Naive B cell (primary cell): ENCODE measurements at places on chromosomes 1 and 21. TPM values are rescaled to one million over a fixed set of nuclear protein-coding genes. Genes with fewer than 3 reads are reported as not detected.

DNA sequence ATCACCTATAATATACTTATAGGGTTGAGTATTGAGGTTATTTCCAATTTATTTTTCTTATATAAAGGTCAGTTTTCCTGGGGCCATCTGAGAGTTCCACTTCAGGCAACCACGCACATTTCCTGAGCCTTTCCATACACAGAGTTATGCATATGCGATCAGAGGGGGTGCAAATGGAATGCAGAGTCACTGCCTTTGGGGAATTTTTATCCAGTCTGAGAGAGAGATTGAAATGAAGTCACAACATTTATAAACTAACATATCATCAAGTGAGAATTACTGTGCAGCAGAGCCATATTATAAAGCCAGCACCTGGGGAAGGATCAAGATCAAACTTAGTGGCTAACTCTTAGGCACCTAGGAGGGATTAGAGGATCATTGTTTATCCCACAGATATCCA lies 299.9 kb upstream of the PLXNA2 start:
- no peak for DNase-seq

- no peak for DNase-seq
Measured at GRCh38 chr1:80799457-80799856, 1001.3 kb upstream of the ADGRL2 start.

DNA sequence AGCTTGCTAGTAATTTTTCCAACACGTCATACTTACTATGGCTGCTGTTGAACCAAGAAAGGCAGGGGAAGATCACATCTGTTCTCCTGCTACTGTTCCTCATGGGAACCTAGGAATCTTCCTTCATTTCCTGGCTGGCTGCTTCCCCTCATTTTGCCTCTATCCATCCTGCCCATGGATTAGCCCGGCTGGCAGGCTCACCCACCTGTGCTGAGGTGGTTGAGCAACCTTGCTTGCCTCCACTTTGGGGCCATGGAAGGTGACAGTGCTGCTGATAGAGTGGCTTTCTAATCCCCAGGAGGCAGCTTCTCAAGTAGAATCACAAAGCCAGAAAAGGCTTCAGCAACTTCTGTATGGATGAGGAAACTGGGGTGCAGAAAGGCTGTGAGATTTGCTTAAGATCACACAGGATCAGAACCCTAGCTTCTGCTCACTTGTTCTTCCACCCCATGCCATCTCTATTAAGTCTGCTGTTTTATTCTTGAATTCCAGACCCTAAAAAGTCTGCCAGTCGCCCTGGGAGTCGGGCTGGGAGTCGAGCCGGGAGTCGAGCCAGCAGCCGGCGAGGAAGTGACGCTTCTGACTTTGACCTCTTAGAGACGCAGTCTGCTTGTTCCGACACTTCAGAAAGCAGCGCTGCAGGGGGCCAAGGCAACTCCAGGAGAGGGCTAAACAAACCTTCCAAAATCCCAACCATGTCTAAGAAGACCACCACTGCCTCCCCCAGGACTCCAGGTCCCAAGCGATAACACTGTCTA lies 6.2 kb upstream of the BMP8A start:
- DNase-seq: no peak

GRCh38 chr1:83548311-83548710 lies 450.6 kb downstream of the TTLL7 start:
- DNase-seq: no peak

- no peak for DNase-seq
Measured at GRCh38 chr1:228352677-228353481, 53.8 kb downstream of the TRIM11 start.

GRCh38 chr1:168121401-168122011 lies 15.2 kb downstream of the GPR161 start:
- no peak for DNase-seq

- no peak for DNase-seq
Measured at GRCh38 chr1:157993918-157994605, 617 bp downstream of the KIRREL1 start.

GRCh38 chr1:46026531-46026930 lies 105.9 kb downstream of the PIK3R3 start:
- DNase-seq: no peak

DNA sequence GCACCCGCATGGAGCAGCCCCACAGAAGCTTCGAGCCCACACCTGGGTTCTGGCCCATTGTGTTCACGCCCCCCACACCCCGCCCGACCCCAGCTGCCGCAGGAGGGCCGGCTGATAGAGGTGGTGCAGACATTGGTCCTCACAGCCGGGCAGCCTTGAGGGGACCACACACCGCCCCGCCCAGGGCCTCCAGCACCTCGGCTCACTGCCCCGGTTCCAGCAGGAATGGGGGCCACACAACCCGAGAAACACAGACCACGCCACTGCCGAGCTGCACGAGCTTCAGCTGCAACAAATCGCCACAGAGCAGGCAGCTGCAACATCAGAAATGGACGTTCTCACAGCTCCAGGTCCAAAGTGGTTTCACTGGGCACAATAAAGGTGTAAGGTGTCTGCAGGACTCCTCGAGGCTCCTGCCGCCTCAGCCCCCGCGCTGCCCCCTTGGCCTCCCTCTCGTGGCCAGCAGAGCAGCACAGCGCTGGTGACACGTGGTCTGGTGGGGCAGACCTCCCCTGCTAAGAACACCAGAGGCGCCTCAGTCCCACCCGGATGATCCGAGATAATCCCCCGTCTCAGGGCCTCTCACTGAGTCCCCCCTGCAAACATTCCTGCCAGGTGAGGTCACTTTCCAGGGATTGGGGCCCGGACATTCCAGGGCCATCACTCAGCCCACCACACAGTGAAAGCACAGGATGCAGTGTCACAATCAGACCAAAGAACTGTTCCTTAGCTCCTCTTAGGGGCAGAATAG lies 62.3 kb upstream of the ADARB1 start:
- DNase-seq: no peak

DNA sequence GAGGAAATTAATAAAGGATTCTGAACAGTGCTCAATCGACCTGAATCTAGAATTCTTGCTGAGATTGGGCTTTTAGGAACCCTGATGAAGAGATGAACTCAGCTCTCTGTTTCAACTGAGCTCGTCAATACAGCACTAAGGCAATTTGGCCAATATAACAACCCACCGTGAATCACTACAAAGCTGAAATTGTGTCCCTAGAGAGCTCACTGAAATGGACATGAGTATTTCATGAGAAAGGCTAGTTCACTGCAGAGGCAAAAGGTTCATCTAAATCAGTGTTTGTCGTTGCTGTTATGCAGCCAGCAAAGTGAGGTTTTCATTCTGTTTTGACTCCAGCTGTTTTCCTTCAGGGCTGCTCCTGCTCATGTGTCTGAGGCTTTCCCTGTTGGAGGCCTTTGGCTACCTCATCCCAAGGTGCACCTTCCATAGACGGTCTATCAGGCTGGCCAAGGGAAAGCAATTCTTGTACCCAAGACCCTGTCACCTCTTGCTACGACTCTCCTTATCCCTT lies 83.5 kb downstream of the URB2 start:
- DNase-seq: no peak

DNA sequence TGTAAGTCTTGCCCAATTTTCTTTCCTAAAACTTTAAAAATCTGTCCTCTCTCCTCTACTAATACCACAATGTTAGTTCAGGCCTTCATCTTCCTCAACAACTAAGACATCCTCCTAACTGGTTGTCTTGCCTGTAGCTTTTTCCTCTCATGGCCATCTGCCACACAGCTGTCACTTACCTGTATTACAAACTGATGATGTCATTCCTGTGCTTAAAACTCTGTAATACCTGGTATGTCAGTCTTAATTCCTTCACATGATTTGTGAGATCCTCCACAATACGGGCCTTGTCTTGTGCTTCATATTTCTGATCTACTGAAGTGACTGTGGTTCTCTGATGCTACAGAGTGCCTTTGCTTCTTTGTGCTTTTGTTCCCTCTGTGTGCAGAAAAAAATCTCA lies 9.8 kb downstream of the MRPS14 start:
- no peak for DNase-seq

DNA sequence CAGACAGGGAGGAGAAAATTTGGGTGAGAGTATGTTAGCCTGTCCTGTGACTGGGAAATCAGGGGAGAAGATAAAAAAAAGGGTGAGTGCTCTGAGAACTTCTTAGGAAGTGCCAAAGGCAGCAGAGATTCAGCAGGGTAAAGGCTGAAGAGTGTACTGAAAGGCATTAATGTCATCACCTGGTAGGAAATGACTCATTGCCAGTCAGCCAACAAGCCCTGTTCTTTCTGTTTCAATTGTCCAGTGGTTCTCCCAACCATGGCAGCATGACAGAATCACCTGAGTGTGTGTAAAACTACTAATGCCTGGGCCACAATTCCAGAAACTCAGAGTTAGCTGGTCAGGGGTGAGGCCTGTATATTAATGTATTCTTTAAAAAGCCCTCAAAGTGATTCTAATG lies 83.5 kb downstream of the INTS7 start:
- DNase-seq: no peak

DNA sequence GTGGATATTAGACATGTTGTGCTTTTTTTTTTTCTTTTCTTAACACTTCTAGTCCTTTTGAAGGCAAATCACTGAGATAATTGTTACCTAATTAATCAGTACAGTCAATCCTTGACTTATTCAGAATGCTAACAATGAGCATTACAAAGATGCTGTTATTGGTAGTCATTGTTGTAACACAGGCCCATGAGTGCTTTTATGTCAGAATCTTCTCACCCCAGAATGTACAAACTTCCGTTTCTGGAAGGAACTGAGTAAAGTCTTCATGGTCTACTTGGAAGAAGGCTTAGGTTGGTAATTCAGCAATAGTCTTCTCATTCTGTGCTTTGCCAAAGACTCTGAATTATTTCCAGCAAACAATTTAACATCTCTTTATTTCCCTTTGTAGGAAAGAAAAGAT lies 3.1 kb downstream of the KCNK1 start:
- DNase-seq: no peak

The KRTAP11-1 gene
- not detected for polyA plus RNA-seq

The TGFB2 gene
- polyA plus RNA-seq: 0.23 TPM

The COL18A1 gene
- polyA plus RNA-seq: 0.13 TPM

The GSTM1 gene
- polyA plus RNA-seq: not detected

The RAB3B gene
- polyA plus RNA-seq: not detected

The GSTM2 gene
- 12.1 TPM for polyA plus RNA-seq
